A549 treated with CORT108297 at 1 μM for 4 hours (cell line): ENCODE measurements at places on chromosomes 2 and 18. TPM values are rescaled to one million over a fixed set of nuclear protein-coding genes. Genes with fewer than 3 reads are reported as not detected.

RTP5 gene
- total RNA-seq: not detected in 5 replicates

RBFA gene
- 27.2 to 31.3 TPM (median 29.6 TPM) in 5 replicates for total RNA-seq

CACNB4 gene
- total RNA-seq: 0.07 to 0.20 TPM (median 0.13 TPM) in 5 replicates

PIEZO2 gene
- total RNA-seq: 0.44 to 1.1 TPM (median 0.51 TPM) in 5 replicates
